ENCODE measurements at places on chromosomes 12 and 14.

DNA sequence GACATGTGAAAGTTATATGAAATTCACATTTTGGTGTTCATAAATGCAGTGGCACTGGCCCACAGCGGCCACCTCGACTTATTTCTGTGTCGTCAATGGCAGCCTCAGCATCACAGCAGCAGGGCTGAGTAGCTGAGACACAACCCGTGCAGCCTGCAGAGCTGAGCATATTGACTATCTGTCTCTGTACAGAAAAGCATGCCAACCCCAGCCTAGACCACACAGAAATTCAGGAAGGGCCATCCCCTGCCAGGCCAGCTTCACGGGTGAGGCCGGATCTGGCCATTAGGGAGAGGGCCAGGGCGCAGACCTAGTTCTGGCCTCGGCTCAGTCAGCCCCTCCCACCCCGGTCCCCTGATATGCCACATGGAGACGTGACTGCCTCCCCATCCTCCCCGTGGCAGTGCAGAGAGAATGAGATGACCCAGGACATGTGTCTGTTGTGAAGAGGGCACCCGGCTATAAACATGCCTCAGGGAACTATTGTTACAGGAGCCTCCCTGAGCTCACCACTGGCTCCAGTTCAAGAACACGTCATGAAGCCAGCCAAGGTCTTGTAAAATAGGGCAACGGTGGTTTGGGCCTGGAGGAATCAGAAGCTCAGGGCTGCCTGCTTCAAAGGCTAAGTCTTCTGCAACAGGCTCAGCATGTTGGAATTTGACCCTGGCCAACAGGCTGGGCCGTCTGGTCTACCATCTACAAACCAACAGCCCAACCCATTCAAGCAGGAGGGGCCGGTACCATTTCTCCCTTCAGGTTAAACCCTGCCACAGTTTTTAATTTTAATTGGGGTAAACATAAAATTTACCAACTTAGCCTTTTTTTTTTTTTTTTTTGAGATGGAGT is 25.5 kb downstream of the SCARB1 start:
- no peak for DNase-seq

GRCh38 chr12:59999291-59999690 is 403.5 kb downstream of the SLC16A7 start:
- DNase-seq = no peak

DNA sequence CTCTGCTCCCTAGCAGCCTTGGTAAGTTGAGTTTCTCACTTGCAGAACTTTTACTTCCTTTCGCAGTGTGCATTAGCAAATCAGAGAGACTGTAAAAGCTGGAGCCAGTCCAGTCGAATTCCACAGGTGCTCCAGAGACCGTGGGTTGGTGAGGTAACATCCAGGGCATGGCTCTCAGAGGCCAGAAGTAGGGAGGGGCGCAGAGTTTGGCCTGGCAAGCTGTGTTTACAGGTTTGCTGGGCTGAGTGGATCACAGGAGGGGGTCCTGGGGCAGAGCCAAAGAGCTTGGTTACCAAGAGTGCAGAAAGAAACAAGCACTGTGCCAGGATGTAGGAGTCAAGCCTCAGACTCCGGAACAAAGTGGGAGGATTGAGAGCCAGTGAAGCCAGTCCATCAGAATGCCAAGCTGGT is 10.2 kb upstream of the BHLHE41 start:
- DNase-seq = no peak

DNA sequence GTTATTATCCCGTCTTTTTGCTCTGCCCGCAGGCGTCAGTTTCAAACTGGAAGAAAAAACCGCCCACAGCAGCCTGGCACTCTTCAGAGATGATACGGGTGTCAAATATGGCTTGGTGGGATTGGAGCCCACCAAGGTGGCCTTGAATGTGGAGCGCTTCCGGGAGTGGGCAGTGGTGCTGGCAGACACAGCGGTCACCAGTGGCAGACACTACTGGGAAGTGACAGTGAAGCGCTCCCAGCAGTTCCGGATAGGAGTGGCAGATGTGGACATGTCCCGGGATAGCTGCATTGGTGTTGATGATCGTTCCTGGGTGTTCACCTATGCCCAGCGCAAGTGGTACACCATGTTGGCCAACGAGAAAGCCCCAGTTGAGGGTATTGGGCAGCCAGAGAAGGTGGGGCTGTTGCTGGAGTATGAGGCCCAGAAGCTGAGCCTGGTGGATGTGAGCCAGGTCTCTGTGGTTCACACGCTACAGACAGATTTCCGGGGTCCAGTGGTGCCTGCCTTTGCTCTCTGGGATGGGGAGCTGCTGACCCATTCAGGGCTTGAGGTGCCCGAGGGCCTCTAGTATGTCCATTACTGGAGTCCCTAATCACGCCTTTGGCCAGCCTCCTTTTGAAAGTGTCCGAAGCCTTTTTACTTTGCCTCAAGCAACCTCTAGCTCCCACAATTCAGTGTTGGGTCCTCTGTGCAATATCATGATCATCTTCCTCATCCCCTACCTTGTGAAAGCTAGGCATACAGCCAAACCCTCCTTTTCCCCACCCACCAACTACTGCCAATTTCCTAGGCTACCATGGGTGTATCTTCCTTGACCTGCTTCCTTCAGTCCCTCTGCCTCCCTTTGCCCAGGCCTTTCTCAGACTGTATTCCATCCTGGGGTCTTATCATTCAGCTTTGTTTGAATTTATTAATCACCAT is 891 bp downstream of the SPRYD4 start:
- peak; percentile 18 for DNase-seq

DNA sequence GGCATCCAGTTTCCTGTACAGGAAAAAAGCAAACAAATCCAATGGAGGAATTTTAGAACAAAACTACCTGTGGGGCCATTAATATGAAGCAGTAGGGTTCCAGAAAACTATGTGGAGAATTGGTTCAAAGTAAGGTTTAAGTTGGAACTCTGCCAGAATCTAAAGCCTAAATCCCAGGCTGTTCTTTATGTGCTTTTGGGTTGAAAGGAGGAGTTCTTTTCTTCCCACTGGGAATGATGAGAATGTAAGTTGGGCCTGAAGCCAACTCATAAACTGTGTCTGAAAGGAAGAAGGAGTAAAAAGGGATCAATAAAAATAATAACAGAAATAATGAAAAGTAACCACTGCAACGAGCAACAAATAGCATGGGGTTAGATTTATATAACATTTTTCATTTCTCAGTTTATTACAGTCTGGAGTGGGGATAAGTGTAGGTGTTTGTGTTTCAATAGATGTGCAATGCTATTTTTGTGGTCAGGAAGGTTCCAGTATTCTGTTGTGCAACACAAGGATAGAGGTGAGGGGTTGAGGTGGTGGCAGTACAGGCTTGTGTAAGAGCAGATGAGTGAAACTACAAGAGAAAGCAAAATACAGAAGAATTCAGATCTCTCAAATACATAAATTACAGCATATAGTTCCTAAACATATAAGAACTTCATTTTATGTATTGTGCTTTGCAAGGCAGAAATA is 373.6 kb downstream of the EMP1 start:
- no peak for DNase-seq

DNA sequence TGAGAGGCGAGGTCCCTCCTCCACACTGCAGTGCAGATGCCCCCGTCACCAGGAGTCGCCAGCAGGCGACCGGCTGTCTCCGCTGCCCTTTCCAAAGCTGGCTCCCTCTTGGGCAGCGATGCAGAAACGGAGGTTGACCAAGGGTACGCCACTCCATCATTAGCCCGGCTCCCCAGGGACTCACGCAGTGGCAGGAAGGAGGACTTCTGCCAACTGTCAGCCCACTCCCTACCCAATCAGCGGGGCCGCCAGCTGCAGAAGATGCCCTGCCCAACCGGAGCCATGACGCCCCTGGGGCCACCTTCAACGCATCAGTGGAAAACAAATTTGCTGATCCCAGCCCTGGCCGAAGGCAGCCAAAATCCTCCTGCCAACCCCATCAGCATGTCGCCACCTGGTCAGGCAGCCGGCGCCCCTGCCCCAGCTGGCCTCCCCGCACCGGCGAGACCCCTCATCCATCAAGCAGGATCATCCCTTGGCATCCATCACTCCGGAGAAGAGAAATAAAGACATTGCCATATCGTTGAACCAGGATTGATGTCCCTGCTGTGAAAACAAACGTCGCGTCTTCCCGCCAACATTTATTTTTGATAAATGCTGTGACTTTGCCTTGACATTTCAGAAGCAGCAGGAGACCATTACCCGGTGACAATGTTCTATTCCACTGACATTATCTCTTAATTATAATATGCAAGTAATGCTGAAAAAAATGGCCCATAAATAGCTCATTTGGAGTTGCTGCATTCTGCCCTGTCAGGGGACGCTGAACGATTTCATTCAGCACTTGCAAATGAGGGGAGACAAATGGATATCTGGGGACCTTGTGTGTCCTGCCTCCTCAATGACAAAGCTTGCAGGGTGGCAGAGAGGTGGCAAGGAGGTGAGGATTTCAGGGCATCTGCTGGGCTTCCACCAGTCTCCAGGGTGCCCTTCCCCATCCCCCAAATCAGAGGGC is 105.1 kb downstream of the SCARB1 start:
- no peak for DNase-seq

DNA sequence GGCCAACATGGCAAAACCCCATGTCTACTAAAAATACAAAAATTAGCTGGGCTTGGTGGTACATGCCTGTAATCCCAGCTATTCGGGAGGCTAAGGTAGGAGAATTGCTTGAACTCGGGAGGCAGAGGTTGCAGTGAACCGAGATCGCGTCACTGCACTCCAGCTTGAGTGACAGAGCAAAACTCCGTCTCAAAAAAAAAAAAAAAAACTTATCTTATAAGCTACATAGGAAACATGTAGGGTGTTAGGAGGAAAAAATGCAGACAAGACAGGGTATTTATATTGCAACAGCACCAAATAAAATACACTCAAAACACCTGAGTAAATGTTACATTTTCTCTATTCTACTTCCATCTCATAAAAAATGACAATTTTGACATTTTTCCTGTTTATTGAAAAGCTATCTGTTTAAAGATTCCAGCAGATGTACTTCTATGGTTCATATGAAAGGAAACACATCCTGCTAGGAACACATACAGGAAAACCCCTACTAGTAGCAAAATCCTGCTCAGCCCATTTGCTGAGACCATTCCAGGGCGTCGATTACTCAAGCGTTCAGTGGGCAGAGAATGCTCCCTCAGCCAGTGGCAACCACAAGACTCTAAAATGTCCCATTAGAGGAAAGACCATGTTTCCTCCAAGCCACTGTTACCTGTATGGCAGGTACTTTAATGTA is 19.7 kb downstream of the CORO1C start:
- no peak for DNase-seq

GRCh38 chr14:23371865-23372264 is 744 bp upstream of the IL25 start:
- no peak for DNase-seq

GRCh38 chr14:63793376-63793775 is 59.4 kb upstream of the SYNE2 start:
- no peak for DNase-seq

DNA sequence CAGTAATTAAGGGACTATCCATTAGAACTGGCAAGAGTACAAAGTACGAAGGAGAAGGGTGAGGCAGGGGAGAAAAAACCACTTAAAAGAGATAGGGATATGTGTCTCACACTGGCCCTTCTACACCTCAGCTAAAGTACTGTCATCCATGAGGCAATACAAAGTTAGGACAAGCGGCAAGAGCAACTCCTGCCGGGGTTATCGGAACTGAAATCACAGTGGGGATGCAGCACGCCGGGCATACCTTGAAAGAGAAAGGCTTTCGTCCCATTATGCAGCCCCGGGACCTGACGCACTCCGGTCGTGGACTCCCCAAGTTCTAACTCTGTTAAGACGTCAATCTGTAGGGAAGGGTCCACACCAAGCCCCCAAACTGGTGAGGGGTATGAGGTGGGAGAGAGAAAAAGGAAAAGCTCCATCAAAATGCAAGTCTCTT is 1.1 kb downstream of the NELL2 start:
- peak; percentile 22 for DNase-seq

DNA sequence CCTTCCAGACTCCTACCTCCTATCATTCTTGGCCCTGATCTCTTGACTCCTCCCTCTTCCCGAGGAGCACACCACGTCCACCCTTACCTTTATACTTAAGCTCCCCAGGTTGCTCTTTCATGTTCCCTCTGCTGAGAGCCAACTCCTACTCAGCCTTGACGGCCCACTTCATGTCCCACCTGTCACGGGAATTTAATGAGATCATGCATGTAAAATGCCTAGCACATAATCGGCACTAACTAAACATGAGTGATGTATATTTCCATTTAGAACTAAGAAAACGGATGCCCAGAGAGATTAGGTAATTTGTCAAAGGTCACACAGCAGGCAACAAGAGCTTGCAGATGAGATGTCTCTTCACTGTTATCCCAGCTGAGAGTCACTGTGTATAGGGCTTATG is 45.1 kb downstream of the NOS1 start:
- no peak for DNase-seq

DNA sequence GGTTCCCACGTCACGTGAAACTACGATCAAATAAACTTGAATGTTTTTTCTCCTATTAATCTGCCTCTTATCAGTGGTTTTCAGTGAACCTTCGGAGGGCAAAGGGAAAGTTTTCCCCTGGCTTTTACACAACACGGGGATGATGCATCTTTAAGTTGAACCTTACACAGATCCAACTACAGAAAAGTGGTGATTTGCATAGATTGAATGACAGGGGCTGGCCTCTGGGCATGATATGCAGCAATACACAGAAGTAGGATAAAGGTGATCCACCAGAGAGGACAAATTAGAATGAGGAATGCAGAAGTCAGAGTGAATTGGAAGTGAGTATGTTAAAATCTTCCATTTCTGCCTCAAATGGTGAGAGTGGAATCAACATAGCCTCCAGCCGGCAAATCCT is 11.6 kb downstream of the GSG1 start:
- DNase-seq = no peak

DNA sequence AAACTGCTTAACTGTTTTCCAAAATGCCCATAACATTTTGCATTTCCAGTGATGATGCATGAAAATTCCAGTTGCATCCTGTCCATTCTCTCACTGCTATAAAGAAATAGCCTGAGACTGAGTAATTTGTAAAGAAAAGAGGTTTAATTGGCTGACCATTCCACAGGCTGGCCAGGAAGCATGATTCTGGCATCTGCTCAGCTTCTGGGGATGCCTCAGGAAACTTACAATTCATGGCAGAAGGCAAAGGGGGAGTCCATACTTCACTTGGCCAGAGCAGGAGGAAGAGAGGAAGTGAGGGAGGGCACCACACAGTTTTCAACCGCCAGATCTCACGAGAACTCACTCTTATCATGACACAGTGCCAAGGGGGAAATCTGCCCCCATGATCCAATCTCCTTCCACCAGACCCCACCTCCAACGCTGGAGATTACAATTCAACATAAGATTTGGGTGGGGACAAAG is 18.2 kb upstream of the CLEC2D start:
- peak; percentile 67 for DNase-seq

DNA sequence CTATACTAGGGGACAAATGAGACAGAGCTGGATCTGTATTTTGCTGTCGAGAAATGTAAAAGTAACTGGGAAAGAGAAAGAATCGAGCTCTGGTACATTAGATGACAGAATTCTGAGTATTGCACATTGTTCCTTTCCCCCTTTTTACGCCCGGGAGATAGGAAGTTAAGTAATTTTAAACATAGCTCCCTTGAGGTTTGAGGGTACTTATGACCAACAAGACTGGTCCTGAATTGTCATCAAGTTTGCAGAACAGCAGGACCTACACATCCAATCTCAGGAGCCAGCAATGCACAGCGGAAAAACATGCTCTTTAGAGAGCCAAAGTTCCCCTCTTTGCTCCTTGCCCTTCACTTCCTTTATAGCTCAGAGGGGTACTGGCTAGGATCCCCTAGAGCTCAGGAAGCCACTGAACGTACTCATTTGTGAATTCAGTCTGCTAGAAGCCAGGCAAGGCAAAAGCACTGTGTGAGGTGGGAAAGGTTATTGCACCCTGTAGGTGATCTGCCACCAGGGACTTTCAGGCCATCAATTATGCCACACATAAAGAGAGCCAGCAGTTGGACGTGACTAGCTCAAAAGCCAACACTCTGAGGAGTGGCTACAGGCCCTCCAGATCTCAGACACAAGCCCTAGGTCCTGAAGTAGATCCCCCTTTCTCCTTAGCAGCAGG is 333.8 kb downstream of the KCNH5 start:
- no peak for DNase-seq
